Central memory CD8-positive, alpha-beta T cell (primary cell): ENCODE measurements at places on chromosomes 16 and 17.

DNA sequence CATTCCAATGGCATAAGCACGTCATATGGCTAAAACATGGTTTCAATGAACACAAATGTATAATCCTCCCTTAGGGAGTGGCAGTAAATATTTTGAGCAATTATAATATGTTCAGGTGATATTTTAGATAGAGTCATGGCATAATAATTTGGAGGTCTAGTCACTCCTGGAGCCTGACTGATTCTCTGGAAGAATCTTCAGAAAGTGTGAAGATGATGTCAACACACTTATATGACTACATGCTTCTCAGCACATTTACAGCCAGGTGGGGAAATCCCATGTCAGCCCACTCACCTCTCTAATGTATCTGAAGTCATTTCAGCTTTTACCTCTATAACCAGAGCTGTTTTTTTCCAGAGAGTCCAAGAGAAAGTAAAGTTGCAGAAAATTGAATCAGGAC lies 474.8 kb downstream of the SHISA9 start:
- DNase-seq, result no peak

GRCh38 chr17:55418369-55419268 lies 3.0 kb downstream of the MMD start:
- DNase-seq, result no peak

DNA sequence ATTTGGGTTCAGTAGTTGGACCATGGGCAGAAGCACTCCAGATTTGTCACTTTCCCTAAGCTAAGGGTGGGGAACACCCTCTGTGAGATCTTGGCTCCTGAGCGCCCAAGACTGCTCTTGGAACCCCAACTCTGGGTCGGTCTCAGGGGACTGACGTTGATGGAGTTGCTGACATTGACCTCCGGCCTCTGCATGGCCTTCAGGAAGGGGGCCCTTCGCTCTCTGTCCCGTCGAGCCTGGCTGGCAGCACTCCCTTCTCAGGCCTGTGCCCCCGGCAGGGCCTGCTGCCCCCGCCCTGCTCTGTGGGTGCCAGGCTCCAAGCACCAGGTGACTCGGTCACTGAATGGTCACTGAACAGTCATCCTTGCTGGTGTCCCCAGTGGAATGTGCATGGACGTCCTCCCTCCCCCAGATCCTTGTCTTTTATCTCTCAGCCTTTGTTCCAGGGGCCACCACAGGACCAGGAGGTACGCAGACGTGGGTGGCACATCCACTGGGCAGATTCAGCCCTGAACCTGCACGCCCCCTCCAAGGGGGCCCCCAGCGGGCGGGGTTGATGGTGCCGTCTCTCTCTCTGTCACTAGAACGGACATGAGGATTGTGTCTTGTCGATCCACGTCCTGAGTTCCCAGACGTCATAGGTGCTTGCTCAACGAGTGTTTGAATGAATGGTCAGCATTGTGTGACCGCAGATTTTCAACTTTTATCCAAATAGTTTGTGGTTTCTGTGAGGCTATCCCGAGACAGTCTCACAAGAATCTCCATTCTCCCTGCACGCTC lies 314.5 kb downstream of the SEC14L1 start:
- no peak for DNase-seq

DNA sequence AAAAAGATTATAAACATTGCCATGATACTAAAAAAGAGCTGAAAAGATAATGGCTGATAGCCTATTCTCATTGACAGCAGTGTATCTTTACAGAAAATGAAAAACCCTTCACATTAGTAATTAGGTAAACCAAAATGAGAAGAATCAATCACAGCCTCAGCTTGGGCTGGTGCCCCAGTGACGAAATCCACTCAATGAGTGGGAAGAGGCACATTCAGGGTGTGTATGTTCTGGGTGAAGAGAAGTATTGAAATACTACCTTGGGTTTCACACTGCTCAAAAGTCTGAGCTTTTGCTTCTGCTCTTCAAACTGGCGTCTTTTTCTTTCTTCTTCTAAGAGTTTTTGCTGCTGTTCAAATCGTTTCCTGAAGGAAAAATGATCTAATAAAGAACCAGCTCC lies 24.2 kb downstream of the SYNRG start:
- DNase-seq, result no peak
